ENCODE measurements at places on chromosomes 7 and 10.

GRCh38 chr10:48491392-48492139, 113.3 kb downstream of the ARHGAP22 start:
- DNase-seq = no peak

GRCh38 chr10:33036670-33037069, 78.6 kb upstream of the ITGB1 start:
- no peak for DNase-seq

- DNase-seq = peak; percentile 59
These were observed 122.3 kb downstream of the SH3PXD2A start for GRCh38 chr10:103733045-103733419.

DNA sequence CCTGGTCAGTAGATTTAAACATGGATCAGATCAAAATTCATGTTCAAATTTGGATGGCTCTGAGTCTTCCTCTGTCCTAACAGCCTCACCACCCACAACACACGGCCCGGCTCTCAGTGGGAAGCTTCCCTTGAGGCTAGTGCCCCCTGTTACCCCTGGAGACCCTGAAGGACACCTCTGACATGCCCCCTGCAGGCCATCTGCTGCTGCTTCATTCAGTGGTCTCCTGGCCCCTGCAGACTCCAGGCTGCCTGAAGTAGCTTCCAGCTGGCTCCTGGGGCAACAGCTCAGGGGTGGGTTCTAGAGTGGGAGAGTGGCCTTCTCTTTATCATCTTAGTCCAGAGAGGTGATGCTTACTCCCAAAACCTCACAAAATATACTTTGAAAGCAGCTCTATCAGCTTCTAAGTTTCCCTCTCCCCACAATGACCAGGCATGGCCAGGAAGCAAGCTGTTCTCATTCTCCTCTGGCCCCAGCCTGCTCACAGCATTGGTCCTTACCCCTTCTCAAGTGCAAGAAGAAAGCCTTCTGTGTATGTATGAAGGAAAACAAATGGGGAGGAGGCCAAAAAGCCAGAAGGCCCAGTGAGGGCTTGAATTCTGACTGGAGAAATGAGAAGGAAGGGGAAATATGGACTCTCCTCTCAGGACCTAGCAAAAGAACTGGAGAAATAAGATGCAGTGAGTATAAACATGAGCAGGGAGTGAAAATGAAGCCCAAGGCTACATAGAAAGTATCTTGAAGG, 189.6 kb upstream of the INHBA start:
- DNase-seq = peak; percentile 86

DNA sequence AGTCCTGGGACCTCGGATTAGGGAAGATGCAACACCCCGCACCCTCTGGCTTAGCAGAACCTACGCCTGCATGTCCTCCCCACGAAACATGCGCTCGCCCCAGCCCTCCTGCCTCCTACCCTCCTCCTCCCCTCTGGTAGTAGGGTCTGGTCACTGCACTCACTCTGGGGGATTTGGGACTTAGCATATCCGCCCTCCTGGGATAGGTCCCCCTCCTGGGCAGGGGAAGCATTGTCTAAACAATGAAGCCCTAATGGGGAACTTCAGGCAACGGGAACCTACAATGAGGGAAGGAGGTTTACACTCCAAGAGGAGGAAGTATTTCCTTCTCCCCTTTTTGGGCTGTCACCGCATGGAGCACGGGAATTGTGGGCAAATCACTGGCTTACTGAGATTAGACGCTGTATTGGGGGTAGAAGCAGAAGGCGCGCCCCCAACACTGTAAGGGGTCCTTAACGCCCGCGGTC, 892 bp downstream of the CRHR2 start:
- DNase-seq = peak; percentile 80

DNA sequence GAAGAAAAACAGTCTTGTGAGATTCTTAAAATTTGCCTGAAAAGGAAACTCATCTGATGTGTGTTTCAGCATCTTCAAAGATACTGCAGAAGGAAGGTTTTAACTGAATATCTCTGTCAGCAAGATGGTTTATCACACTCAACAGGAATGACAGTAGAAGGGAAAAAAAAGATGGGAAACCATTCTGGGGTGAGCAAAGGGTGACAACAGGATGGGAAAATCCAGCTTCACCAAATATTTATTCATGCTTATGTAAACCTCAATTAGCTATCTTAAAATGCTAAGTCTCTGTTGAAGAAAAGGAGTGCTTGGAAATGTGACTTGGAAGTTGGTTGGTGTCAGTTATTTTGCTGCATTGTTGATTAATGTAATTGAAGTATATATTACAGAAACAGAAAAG, 82.2 kb downstream of the FZD1 start:
- no peak for DNase-seq

GRCh38 chr10:373526-374309, 238.5 kb downstream of the ZMYND11 start:
- no peak for DNase-seq

GRCh38 chr7:120583899-120584586, 273.9 kb downstream of the TSPAN12 start:
- DNase-seq = no peak

DNA sequence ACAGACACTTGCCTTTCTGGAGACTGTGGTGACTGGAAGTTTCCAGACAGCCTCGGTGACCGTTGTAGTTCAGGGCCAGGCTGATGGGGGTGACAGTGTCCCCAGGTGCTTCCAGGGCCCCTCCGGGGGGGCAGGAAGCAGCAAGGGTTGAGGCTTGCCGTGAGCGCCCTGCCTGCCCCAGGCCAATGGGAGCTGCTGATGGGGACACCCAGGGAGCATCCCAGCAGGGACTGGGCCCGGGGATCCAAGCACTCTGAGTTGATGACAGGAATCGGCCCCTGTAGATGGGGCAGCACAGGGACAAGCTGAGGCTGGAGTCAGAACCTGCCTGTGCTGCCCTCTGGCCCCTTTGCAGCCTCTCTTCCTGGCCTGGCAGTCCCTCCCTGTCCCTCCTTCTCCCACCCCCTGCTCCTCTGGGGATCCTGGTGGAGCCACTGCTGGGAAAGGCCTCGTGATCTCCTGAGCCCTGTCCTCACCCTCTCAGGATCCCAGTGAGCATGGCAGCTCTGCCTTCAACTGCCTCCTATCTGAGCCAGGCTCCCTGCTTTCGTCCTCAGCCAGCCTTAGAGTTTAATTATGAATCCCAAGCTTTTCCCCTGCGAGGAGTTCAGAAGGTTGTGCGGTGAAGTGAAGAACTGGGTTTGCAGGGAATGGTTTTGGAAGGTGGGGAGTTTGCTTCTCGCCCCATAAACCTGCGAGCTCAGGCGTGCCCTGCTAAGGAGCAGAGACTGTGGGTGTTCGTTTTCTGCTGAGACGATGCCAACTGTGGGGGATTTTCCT, 84.7 kb downstream of the ADCY1 start:
- DNase-seq = peak; percentile 32

DNA sequence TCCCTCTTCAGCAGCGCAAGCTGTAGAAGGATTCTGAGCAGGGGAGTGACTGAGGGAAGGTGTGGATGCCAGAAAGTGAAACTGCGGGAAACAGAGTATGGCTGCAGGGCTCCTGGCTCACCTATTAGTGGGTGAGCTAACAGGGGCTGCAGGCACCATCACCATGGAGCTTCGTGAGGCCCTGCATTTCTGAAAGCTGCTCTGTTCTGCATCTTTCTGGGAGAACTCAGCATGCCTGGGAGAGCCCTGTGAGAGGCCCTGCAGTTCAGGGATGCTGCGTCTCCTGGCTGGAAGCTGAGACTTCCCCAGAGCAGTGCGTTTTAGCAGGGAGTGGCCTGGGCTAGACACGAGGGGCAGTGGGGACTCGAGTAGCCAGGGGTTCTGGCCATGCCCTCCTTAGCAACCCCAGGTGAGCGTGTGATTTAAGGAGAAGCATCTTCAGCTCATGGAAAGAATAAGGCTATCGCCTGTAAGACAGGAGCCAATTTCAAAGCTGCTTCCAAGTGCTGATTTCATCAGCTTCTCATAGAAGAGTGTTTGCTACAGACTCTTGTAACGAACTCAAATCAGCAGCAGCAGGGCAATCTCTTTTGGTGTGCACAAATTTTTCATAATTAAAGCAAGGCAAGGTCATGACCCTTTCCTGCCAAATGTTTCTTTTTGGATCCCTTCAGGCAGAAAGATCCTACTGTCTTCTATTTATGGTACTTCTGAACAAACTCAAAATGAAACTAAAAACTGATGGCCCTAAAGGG, 293.6 kb upstream of the ZNF32 start:
- peak; percentile 41 for DNase-seq

- DNase-seq = no peak
These were observed 27.9 kb upstream of the ASCC1 start for GRCh38 chr10:72243822-72244437.

DNA sequence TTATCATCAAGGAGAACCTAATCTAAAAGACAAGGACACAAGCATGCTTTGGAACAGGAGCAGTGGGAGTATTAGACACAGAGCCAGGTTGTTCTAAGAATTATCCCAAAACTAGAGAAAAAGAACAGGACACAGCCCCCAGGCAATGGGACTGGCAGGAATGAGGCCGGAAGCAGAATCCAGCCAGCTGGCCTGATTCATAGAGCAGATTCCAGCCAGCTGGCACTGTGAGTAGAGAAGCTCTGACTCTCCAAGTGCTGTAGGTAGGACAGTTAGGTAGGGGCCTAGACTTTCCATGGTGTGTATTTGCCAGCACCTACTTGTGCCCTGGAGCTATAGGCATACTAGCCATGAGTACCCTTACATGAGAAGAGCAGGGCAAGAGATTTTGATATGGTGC, 13.3 kb upstream of the RAB18 start:
- no peak for DNase-seq

- DNase-seq = peak; percentile 36
These were observed 610.6 kb upstream of the FOXK1 start for GRCh38 chr7:4071370-4072058.

- no peak for DNase-seq
These were observed 20.6 kb downstream of the PLCE1 start for GRCh38 chr10:94014304-94014703.

- DNase-seq = peak; percentile 46
These were observed 494 bp upstream of the RHBDD2 start for GRCh38 chr7:75878312-75878768.

DNA sequence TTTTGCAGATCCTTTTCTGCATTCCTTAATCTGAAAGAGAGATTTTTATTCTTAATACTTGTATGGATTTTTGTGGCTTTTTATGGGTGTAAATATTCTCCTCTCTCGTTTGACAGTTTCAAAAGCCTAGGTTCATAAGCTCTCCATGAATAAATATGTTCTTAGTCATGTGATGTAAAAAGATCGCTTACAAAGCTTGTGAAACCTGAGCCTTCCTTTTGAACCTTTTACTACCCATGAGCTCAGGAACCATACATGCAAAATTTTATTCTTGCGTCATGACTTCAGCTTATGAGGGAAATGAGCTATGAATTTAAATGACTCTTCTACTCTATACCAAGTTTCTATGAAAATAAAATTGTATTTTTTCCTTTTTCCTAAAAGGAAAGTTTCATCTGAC, 98.7 kb downstream of the POLL start:
- no peak for DNase-seq

DNA sequence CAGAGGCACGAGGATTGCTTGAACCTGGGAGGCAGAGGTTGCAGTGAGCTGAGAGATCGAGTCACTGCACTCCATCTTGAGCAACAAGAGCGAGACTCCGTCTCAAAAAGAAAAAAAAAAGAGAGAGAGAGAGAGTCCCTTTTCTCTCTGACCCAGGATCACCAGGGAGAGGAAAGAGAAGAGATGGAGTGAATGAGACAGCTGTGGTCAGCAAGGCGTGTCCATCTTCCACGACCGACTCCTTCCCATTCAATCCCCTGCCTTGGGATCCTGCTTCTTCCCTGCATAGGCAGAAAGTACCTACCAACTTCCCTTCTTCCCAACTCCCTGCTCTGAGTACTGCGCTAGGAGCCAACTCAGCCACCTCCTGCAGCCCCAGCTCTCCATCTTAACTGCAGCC, 5.2 kb upstream of the ZAN start:
- DNase-seq = no peak

- DNase-seq = no peak
These were observed 33.1 kb downstream of the SEMA3D start for GRCh38 chr7:85153715-85154114.

DNA sequence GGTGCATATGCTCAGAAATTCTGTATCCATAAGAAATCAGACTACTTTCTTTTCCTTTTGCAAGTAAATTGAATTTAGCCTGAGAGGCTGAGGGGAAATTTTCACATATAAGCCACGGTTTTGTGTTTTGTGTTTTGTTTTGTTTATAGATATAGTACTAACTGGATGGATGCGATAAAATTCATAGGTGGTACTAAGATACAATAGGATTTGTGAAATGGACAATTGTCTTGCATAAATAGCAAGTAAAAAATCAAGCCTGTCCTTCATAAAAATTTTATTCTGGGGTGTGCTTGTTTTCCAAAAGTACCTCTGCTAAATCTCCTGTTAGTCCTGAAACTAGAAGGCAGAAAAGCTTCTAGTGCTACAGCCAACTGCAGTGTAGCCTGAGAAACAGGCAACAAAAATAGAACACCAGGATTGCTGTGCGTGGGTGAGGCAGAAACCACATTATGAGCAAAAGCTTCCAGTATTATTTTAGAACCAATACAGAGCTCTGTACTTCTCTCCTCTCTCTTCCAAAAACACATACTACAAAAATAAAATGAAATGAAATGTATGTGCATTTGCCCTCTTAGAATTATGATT, 634 bp upstream of the HDAC9 start:
- DNase-seq = no peak

DNA sequence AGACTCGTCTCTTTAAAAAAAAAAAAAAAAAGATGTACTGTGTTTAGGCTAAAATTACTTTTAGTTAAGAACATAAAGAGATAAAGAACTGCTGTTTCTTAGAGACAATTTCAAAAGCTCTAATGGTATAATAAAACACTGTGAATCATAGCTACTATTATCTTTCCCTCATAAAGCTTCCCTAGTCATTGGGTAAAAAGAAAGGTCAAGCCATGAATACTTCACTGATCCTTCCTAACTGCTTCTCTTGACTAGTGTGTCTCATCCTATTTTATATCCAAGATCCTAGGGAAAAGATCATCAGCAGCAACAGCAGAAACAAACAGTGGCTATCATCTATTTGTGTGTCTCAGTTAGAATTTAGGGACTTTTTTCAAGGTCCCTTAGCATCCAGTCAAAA, 10.5 kb downstream of the YME1L1 start:
- no peak for DNase-seq

DNA sequence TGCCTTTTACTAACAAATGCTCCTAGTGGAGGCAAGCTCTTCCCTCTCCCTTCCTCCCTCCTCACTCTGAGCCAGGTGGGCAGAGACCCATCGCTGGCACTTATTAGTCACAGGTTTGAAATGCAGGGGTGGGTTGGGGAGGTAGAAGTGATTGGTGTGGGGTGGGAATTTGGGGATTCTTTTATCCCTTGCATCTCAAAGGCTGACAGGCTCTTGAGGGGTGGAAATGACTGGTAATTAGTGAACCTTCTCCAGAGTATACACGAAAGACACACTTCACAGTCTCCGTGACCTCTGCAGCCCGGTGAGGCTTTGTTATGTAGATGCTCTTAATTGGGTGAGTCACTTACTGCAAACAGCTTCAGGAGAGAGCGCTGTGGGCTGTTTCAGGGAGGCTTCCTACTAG, 13.9 kb upstream of the LRMDA start:
- peak; percentile 93 for DNase-seq

GRCh38 chr7:157432541-157432956, 95.7 kb downstream of the DNAJB6 start:
- DNase-seq = peak; percentile 92

All from endodermal cell (in vitro differentiated cells).